ENCODE measurements at places on chromosomes 5 and 9.

DNA sequence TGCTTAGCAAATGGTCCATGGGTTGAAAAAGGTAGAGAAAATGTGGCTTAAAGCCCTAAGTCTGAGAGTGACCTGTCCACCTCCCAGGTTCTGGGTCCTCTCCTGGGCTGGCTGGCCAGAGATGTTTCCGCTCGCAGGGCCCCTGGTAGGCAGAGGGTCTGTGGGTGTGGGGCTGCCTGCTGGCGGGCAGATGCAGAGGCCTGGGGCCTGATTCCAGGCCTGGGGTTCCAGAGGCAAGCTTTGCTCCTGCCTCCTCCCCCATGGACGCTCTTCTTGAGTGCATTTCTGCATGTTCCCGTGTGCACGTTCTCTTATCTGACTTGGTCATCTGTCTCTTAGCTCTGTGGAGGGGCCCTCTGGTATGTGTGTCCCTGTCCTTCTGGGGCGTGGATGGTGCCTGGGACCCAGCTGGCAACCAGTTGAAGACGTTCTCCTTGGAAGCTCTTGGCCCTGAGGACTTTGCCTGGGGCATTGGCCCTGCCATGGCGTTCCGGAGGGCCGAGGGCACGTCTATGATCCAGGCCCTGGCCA, 3.8 kb downstream of the MIGA2 start:
- peak; percentile 85 for DNase-seq

- no peak for DNase-seq
These were observed 4.6 kb downstream of the FOXD1 start for GRCh38 chr5:73443829-73444498.

- DNase-seq: peak; percentile 36
These were observed 45.5 kb upstream of the IL7R start for GRCh38 chr5:35811108-35811741.

- DNase-seq: no peak
These were observed 74.9 kb downstream of the PGM5 start for GRCh38 chr9:68431307-68431706.

DNA sequence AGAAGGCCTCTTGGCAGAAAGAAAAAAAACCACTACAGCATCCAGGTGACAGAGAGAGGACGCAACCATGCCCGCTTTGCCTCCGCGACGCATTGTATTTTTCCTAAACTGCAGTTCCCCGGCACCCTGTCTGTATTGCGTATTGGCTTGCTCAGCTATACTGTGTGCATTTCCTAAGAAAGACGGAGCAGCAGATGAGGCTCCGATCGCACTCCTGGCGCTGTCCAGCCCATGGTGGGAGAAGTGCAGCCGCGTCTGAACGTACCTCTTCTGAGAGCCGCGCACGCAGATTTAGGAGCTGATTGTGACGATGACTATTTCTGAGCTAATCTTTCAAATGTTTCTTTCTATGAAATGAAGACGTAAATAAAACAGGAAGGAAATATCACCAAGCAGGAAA, 366.5 kb downstream of the IRX1 start:
- DNase-seq: no peak

DNA sequence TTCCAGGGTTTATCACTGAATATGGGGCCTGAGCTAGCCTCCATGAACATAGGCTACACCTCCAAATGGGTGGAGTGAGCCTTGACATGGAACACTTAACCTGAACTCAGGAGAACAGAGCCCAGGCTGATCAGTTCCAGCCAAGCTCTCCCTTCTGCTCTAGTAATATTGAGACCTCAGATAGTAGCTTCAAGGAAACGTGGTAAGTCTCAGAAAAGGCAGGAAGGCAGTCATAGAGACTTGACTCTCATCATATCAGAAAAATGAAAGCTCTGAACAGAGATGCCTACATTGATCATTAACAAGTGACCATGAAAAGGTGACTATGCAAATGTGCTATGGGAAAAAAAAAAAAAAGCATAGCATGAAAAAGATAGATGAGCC, 40.5 kb upstream of the MYO10 start:
- DNase-seq: no peak

All from hematopoietic multipotent progenitor cell treated with erythropoietin and hydrocortisone succinate and interleukin-3 and kit ligand, for 6 days (in vitro differentiated cells).